ENCODE measurements at places on chromosomes 7 and 10. TPM values are rescaled to one million over a fixed set of nuclear protein-coding genes. Genes with fewer than 3 reads are reported as not detected.

TMEM26 gene
- not detected for total RNA-seq

PILRA gene
- total RNA-seq = 0.85 TPM

PDE6C gene
- not detected for total RNA-seq

GCK gene
- total RNA-seq = not detected

PALD1 gene
- under 0.01 TPM for total RNA-seq

HTRA1 gene
- 138 TPM for total RNA-seq

CISD1 gene
- 45.1 TPM for total RNA-seq

ANKRD2 gene
- not detected for total RNA-seq

BEND7 gene
- total RNA-seq = 8.0 TPM

SPDYE1 gene
- total RNA-seq = not detected

PHKG1 gene
- 0.33 TPM for total RNA-seq

CTTNBP2 gene
- 8.0 TPM for total RNA-seq

ERVW-1 gene
- total RNA-seq = not detected

OPALIN gene
- total RNA-seq = not detected

NPTX2 gene
- total RNA-seq = 0.21 TPM

GSAP gene
- 10.3 TPM for total RNA-seq

CPED1 gene
- 2.0 TPM for total RNA-seq

OR13A1 gene
- not detected for total RNA-seq

NODAL gene
- 0.51 TPM for total RNA-seq

FZD8 gene
- total RNA-seq = 21.2 TPM

VAX1 gene
- not detected for total RNA-seq

SLC39A12 gene
- not detected for total RNA-seq

CAV2 gene
- total RNA-seq = 285 TPM

Data from mammary epithelial cell (primary cell).